ENCODE measurements at places on chromosomes 2 and 18. TPM values are rescaled to one million over a fixed set of nuclear protein-coding genes. Genes with fewer than 3 reads are reported as not detected.

GRCh38 chr2:42351864-42352263 is 9.2 kb downstream of the COX7A2L start:
- no peak overlapping the region for H3K27ac ChIP-seq
- no peaks in the 10 kb centered on the region for H3K27me3 ChIP-seq
- H3K4me1 ChIP-seq = no peaks in the 10 kb centered on the region
- no peak for DNase-seq
- peaks cover 9% of the 10 kb centered on the region for H3K36me3 ChIP-seq

- no peak overlapping the region for H3K4me3 ChIP-seq
- H3K36me3 ChIP-seq = no peaks in the 10 kb centered on the region
- no peak overlapping the region for H3K27ac ChIP-seq
- DNase-seq = no peak
- no peaks in the 10 kb centered on the region for H3K27me3 ChIP-seq
Observed at GRCh38 chr2:72378753-72379348, 231.2 kb upstream of the CYP26B1 start.

- peaks cover 7% of the 10 kb centered on the region for H3K27me3 ChIP-seq
- no peaks in the 10 kb centered on the region for H3K36me3 ChIP-seq
- DNase-seq = no peak
- no peak overlapping the region for H3K4me3 ChIP-seq
Observed at GRCh38 chr2:9640403-9641104, 9.8 kb upstream of the YWHAQ start.

DNA sequence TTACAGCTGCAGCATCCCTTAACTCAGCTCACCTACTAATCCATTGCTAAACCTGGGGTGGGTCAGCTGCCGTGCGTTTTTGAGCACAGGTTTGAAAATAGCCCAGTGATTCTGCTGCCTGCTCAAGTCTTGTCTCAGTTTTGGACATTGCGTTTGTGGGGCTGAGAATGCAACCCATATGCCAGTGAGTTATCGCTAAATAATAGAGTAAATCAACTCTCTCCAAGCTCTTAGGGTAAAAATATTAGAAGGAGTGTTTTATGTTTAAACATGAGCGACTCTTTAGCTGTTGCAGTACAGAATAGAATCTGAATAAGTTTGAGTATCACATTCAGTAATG is 2.1 kb downstream of the TSHZ1 start:
- H3K27ac ChIP-seq = no peak overlapping the region
- no peaks in the 10 kb centered on the region for H3K27me3 ChIP-seq
- peaks cover 44% of the 10 kb centered on the region for H3K4me1 ChIP-seq
- peak overlapping the region; percentile 56 for H3K4me3 ChIP-seq

DNA sequence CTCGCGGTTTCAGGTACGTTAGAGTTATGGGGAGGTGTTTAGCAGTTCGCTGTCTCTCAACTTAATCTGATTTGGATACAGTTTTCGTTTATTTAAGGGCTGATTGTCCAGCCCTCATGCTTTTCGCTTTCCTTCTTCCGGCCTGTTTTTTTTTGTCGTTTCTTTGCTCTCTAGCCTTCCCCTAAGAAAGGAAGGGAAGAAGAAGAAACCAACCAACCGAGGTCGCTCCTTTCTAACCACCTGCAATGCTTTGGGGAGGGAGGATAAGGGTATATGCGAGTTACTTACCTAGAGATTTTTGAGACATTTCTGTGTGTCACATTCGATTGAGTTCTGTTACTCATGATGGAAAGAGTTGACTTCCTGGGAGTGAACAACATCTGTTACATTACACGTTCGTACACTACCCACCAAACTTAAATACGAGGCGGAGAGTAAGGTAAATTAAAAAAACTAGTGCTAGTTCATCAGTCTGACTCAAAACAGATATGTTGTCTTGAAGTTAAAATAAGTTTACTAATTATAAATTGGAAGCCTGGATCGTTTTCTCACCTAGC is 918 bp downstream of the EIF5B start:
- H3K4me1 ChIP-seq = peaks cover 19% of the 10 kb centered on the region
- peak overlapping the region; percentile 59 for H3K27ac ChIP-seq
- no peaks in the 10 kb centered on the region for H3K36me3 ChIP-seq
- no peaks in the 10 kb centered on the region for H3K27me3 ChIP-seq

GRCh38 chr2:16085073-16085472 is 144.7 kb downstream of the MYCN start:
- H3K27ac ChIP-seq = no peak overlapping the region
- no peaks in the 10 kb centered on the region for H3K36me3 ChIP-seq
- DNase-seq = no peak
- no peaks in the 10 kb centered on the region for H3K27me3 ChIP-seq

DNA sequence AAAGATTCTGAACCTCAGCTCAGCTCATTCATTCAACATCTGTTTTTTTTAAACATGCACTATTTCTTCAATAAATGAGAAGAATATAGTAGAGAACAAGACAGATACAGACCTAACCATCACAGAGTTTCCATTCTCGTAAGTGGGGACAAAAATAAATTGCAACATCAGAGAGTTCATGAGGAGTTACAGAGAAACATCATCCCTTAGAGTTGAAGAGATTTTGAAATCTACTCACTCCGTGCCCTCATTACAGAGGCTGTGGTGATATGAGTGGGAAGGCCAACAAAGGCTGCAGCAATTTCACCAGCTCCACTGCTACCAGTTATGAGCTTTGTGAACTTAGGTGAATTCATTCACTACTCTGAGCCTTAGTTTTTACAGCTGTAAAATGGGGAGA is 399.3 kb downstream of the BCL11A start:
- no peak overlapping the region for H3K27ac ChIP-seq
- H3K36me3 ChIP-seq = no peaks in the 10 kb centered on the region
- no peak overlapping the region for H3K4me3 ChIP-seq
- no peaks in the 10 kb centered on the region for H3K27me3 ChIP-seq

DNA sequence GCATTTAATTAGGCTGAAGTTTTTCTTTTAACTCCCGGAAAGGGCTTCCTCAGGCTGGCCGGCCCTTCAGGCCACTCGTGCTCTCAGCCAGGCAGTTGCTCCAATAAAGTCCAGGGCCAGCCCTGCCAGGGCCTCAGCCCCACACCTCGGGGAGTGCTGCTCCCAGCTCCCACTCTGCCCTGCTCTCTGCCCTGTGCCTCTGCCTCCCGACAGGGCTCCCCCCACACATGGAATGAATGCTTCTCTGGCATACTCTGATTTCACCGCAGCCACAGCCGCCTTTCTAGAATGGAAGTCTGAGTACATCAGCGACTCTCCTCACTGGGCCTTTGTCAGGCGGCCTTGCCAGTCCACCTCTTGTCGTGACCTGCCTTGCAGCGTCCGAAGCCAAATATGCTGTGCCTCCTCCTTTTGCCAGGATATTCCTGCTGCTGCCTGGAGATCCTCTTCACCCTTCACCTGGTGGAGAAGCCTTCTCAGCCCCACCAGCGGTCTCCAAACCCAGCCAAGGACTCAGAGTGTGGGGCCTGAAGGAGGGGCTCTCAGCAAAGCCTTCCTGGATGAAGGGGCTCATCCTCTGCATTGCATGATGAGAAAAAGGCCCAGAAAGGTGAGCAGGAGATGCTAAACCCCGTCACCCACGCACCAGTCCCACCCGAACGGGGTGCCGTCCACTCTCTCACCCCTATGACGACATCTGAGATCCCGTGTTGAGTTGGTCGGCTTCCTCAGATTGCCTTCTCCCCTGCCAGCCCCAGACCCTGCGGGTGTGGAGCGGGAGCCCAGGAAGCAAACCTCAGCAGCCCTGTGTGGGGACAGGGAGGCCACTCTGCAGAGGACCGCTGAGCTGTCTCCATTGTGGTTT is 472.7 kb upstream of the HS6ST1 start:
- DNase-seq = no peak
- H3K4me3 ChIP-seq = no peak overlapping the region
- H3K27me3 ChIP-seq = peaks cover 2% of the 10 kb centered on the region
- no peaks in the 10 kb centered on the region for H3K4me1 ChIP-seq

The LOXHD1 gene
- total RNA-seq = not detected

The THADA gene
- total RNA-seq = 50.5 TPM

- no peaks in the 10 kb centered on the region for H3K4me1 ChIP-seq
- H3K4me3 ChIP-seq = no peak overlapping the region
- DNase-seq = no peak
- H3K36me3 ChIP-seq = no peaks in the 10 kb centered on the region
- no peaks in the 10 kb centered on the region for H3K27me3 ChIP-seq
Observed at GRCh38 chr18:59929621-59930295, 30.0 kb downstream of the PMAIP1 start.

DNA sequence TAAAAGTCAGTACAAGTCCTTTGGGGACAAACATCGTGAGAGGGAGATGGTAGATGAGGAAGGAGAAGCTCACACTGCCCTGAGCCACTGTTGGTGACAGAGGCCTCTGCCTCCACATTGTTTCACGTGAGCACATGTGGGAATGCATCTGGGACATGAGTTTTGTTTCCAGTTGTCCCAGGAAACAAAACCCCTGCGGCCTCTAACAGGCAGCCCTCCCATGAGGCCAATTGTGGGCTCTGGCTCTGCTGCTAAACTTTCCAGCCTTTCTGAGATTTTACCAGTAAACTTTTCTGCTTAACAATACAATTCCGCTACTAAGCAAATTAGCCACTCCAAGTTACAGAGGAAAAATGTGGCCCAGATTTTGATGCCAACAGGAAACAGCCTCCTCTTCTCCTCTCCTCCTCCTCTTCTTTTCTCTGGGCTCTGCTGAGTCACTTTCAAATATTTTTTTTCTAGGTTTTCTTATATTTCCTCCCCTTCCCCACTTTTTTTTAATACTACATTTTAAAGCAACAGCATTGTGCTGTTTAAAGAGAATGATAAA is 23.4 kb upstream of the LRRC30 start:
- no peaks in the 10 kb centered on the region for H3K4me1 ChIP-seq
- no peak overlapping the region for H3K4me3 ChIP-seq
- DNase-seq = no peak
- H3K36me3 ChIP-seq = no peaks in the 10 kb centered on the region

DNA sequence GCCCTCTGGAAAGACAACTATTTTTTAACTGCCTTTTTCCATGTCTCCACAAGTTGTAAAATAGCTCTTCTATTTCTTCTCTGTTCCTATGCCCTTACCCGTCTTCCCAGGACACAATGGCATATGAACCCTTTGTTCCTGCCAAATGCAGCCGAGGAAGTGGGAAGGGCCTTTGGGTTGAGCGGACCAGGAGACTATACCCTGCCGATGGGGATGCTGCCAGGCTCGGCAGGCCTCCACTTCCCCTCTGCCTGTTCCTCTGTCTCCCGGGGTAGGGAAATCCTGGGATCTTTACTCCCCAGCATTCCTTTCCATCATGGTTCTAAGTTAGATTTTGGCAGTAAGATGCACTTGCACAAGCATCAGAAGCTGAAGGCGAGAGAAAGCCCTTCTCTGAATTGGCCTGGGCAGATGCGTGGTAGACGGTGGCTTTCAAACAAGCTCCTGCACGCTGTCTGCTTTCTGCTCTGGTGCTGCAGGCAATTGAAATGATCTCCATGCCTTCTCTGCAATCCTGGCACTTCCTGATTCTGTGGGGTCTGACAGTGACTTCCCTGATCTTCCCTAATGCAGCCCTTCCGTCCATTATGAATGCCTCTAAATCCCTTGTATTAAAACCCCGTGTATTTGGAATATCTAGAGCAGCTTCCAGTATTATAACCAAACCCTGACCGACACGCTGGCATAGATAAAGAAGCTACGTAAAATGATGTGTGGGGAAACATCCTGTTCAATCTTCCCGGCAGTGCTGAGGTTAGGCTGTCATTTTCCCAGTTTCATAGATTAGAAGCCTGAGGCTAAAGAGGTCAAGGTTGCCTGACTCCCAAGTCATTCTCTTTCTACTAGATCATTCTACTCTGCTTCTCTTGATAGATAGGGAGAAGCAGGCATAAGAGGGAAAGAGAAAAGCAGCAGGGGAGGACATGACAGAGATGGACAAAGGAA is 69.8 kb downstream of the MCFD2 start:
- H3K4me1 ChIP-seq = no peaks in the 10 kb centered on the region
- H3K27ac ChIP-seq = no peak overlapping the region
- no peak for DNase-seq
- no peaks in the 10 kb centered on the region for H3K27me3 ChIP-seq
- H3K4me3 ChIP-seq = no peak overlapping the region

DNA sequence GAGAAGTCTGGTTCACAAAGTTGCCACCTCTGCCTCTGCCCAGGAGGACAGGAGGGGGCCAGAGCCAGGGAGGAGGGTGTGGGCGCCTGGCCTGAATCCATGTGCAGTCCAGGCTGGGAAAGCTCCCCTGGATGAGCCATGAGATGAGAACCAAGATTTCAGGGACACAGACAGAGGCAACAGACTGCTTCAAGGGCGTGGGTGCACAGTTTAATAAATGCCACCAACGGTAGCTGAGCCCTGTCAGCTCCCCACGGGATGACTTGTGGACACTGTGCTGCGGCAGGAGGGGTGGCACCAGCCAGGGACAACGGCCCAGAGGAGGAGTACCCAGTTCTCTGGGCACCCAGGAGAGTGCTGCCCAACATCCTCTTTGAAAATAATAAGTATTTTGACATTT is 15.2 kb downstream of the CAPG start:
- peaks cover 15% of the 10 kb centered on the region for H3K36me3 ChIP-seq
- DNase-seq = no peak
- peaks cover 2% of the 10 kb centered on the region for H3K4me1 ChIP-seq
- H3K4me3 ChIP-seq = no peak overlapping the region
- H3K27me3 ChIP-seq = no peaks in the 10 kb centered on the region
